ENCODE measurements at places on chromosomes 7 and 10.

GRCh38 chr10:85542936-85543730 is 823.5 kb downstream of the GRID1 start:
- DNase-seq = no peak

DNA sequence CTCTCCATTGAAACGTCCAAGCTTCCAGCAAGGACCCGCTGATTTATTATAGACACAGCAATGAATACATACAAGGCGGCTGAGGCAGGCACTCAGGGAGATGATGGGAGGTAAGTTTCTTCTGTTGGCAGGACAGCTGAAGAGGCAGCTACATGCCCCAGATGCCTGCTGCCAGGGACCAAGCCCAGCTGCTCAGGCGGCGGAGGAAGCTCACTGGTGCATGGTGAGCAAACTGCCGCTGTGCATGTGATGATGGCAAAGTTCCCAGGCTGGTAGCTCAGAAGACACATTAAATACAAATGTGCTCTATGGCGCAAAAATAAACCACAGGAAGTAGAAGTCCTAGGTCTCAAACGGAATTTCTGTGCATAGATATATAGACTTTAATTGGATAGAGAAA is 2.3 kb downstream of the DNTT start:
- no peak for DNase-seq

DNA sequence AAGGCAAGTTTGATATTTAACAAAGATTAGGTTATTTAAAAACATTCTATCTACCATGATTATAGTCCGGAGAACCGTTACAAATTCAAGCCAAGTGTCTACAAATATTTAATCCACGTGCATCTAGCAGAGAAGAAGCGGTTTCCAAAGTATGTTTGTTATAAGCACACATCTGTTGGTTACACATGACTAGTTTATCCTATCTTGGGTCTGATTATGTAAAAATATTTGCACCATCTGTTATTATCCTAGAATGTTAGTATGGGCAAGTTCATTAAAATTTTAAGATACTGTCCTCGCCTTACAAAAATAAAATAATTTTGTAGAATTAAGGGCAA is 289.2 kb upstream of the VSTM2A start:
- DNase-seq = no peak

GRCh38 chr10:67527351-67527750 is 168.6 kb downstream of the CTNNA3 start:
- no peak for DNase-seq

DNA sequence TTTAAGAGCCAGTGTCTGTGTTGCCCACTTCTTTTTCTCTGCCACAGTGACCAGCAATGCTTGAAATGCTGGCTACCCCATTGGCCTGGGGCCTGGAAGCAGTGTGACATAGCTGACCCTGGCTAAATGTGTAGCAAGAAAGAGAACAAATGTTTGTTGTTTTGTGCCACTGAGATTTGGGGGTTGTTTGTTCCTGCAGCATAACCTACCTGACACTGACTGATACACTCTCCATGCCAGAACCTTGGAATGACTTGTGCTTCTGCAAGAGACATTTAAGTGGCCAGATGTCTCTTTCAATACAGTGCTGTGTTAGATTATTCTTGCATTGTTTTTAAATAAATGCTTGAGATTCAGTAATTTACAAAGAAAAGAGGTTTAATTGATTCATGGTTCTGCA is 411.5 kb downstream of the TYW1 start:
- DNase-seq = no peak

- DNase-seq = no peak
Observed at GRCh38 chr10:63434866-63435854, 30.6 kb downstream of the JMJD1C start.

GRCh38 chr7:123075838-123076467 is 80.5 kb upstream of the TAS2R16 start:
- no peak for DNase-seq

GRCh38 chr10:124091646-124092249 is 1.6 kb downstream of the CHST15 start:
- DNase-seq = no peak

DNA sequence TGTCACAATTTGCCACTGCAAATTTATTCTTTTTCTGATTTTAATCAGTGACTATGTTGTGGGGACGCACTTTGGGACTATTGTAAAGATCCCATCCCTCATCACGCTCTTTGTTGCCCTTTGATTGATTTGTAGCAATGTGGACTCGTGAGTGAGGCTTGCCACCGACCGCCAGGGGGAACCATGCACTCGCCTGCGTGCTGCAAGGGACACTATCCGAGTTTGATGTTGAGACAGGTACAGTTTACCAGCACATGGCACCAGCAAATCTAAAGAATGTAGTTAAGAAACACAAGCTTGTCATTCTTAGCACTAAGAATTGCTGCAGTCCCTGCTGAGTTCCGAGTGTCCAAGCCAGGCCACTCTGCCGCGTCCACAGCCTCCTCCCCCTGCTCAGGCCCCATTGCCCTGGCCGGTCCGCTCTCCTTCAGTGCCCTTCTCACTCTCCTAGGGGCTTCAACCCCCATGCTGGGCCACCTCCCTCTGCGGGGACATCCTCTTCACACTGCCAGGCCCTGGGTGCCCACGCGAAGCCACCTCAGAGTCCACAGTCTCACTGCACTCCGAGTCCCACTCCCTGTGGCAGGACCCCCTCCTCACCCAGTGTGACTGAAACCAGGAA is 2.0 kb upstream of the SFTPA2 start:
- peak; percentile 4 for DNase-seq

GRCh38 chr7:26599982-26600381 is 264.4 kb downstream of the SKAP2 start:
- DNase-seq = no peak

DNA sequence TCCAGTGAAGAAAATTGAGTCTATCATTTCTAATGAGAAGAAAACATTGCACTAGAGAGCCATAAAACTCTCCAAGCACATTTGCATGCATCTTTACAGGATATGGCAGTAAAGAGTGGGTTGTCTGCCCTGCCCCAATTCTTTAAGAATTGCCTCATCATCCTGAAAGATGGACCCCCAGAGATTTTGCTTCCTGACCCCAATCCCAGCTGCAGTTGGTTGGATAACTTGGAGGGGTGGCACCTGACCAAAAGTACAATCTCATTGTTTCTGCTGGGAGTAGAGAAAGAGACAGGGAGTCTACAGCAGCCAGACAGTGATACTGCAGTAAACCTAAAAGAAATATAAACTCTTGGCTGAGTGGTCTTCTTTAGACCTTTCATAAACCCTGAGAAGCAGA is 49.1 kb upstream of the ADCY1 start:
- DNase-seq = no peak

GRCh38 chr10:73744664-73744975 is 448 bp downstream of the SEC24C start:
- no peak for DNase-seq

GRCh38 chr10:113562069-113562468 is 9.2 kb downstream of the HABP2 start:
- no peak for DNase-seq

GRCh38 chr10:69481811-69482524 is 30.7 kb downstream of the TSPAN15 start:
- no peak for DNase-seq

GRCh38 chr10:35933940-35934641 is 292.0 kb upstream of the FZD8 start:
- no peak for DNase-seq
